ENCODE measurements at places on chromosomes 2 and 18.

GRCh38 chr2:108583903-108584520, 49.7 kb downstream of the LIMS1 start:
- peak; percentile 9 for DNase-seq

DNA sequence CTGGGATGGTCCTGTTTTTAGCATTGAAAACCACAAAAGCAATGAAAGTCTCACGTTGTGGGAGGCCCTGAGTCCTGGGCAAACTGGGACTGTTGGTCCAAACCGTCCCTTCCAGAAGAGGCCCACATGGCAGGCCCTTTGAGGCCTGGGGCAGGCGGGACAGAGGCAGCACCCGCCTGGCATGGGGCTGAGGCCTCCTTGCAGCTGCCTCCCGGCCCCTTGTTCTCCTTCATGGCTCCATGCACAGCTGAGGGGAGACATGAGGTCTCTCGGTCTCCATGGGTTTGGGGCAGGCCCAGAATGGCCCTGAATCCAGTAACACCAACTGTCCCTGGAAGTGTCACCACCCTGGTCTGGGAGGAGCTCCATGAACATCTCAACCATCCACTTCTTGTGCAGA, 61.9 kb downstream of the RRM2 start:
- no peak for DNase-seq

- DNase-seq: peak; percentile 67
Measured at GRCh38 chr2:230974096-230974913, 21.6 kb upstream of the SPATA3 start.

DNA sequence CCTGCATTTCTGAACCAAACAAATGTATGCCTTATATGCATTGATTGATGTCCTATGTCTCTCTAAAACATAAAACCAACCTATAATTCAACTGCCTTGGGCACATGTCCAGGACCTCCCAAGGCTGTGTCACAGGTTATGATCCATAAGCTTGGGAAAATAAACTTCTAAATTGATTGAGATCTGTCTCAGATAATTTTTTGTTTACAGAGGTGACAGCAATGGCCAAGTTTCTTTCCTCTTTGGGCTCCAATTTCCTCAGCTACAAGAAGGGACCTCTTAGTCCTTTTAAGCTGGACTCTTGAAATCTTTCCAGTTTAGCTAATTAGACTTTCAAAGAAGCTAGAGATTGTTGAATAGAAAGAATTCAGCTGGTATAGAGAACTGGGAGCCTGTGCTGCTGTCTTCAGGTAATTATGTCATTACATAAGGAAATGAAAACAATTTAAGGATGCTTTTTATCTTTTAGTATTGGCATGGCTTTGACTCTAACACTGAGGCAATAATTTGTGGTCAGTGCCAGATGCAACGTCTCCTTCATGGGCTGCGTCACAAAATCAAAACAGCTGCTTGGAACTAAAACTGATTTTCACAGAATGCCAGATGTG, 412.1 kb upstream of the TRIB2 start:
- DNase-seq: no peak

GRCh38 chr18:74929110-74929509, 279.8 kb downstream of the PTGR3 start:
- DNase-seq: no peak

GRCh38 chr2:108969856-108970255, 19.2 kb downstream of the EDAR start:
- DNase-seq: no peak

GRCh38 chr2:236363711-236364277, 99.6 kb upstream of the ASB18 start:
- DNase-seq: no peak

- no peak for DNase-seq
Measured at GRCh38 chr2:26537826-26538475, 60.0 kb upstream of the OTOF start.

- no peak for DNase-seq
Measured at GRCh38 chr2:152186262-152186661, 10.7 kb upstream of the STAM2 start.

DNA sequence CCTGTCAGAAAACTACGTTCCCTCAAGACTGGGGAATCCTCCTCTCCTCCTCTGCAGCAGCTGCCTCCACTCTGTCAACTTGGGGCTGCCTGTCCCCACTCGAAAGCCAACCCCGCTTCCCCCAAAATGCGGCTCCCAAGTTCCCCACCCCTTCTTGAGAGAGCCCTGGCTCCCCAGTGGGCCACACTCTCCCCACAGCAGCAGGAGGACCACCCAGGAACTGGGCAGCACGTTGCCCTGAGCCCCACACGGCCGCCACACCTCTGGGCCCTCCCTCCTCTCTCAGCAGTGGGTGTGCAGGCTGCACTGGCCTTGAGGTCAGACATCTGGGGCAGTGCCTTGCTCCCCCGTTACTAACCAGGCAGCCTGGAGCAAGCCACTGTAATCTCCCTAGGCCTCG, 9.6 kb upstream of the TEX51 start:
- DNase-seq: no peak

GRCh38 chr2:196696423-196697079, 57.0 kb downstream of the CCDC150 start:
- no peak for DNase-seq

- DNase-seq: no peak
Measured at GRCh38 chr2:135926605-135927004, 50.4 kb upstream of the MCM6 start.

- DNase-seq: no peak
Measured at GRCh38 chr2:45850558-45850957, 199.1 kb downstream of the PRKCE start.

GRCh38 chr18:71951001-71951400, 593.1 kb downstream of the CBLN2 start:
- DNase-seq: no peak

DNA sequence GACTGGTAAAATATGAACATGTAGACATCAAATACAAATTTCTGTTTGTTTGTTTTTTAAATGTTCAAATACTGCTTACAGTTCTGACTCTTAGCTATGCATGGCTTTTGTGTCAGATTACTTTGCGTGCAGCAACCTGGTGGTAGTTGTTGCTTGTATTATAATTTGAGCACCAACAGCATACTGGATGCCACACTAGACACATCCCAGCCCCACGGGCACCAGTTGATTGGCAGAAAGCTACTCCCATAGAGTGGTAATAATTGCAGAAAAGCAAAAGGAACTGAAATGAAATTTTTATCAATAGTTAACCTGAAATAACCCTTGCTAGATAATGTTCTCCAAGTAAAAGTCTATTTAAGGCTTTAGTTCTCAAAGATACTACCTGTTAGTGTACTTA, 91.6 kb downstream of the EHBP1 start:
- DNase-seq: no peak

DNA sequence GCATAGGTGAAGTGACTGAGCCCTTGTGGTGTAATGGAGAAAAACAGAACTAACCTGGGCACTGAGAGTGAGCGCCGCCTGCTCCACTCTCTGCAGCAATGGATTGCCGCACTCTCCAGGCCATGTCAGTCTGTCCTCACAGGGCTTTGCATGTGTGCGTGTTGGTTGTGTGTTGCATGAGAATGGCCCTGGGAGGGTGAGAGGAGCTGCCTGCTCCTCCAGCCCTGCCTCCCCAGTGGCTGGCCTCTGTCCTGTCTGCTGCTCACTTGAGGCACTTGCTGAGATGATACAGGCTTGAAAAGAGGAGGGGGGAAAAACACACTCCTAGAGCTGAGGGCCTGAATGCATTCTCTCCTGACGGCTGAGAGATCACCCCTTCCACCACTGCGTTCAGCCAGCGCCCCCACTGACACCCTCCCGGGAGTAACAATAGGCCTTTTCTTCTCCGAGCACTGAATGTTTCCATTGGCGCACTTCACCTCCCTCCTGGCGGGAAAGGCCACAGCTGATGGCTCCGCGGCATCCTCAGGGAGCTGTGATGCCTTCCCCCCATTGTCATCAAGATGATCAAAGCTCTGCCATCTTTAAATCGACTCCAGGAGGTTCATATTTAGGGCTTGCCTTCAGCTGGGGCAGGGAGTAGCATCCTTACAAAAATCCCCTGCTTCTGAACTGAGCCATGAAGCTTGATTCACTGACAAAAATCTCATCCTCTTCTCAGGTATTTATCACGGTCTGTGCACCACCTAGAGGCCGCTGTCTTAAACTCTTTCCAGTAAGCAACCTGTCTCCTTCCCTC, 49.9 kb upstream of the DAPL1 start:
- no peak for DNase-seq

DNA sequence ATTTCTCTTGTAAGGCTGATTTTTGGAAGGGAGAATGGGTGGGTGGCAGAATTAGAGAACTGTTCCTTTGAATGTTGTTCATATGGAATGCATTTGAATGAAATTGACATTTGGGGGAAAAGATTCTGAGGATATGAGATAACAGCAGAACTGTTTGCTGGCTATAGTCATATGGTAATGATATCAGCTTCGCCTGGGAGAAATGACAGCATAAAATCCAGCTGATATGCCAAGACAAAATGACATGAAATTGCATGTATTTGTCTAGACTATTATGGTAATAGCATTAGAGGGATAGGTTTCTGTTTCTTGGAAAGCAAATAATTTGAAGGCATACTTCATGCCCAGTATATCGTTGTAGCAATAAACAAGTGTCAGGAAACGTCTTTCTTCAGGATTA, 150.8 kb upstream of the SPATS2L start:
- DNase-seq: no peak

DNA sequence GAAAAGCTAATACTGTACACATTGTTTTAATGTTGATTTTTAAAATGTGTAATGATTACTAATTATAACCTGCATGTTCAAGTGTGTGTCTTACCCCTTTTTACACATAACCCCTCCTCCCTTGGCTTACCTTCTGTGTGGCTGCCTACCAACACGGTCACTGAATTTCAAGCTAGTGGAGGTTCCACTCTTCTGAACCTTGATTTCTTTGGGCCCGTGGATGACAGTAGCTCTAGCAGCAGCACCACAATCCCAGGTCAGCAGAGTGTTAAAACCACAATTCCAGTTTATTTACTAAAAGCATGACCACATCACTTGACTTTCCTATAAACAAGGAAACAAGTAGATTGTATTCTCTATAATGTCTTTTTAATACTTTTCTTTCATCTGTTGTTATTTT, 56.9 kb downstream of the AFTPH start:
- DNase-seq: no peak

GRCh38 chr18:62596145-62597005, 73.5 kb downstream of the ZCCHC2 start:
- no peak for DNase-seq

- no peak for DNase-seq
Measured at GRCh38 chr2:188557081-188557480, 265.4 kb downstream of the GULP1 start.

DNA sequence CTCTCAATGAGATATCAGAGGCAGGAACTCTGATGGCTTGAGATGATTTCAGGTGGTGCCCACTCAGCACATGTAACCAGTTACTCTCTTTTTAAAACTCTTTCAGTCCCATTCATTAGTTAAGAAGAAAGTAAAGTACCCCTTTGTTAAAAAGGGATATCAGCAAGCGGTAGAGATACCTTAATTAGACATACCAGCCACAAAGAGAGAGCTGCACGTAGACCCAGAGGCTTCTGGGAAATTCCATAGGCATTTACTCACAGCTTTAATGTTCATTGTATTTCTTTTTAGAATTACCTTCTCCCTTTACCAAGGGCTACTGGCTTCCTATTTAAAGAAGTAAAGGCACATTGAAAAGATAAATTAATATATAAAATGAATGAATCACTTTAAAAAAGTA, 63.3 kb downstream of the LYPD6B start:
- no peak for DNase-seq

Data from activated T-helper 9 cell treated with anti-CD3 and anti-CD28 coated beads, Interleukin-2, amount 50 U/mL, for 16 hours (primary cell).